ENCODE measurements at places on chromosomes 11 and 22.

GRCh38 chr11:75031771-75032549 is 43.2 kb downstream of the NEU3 start:
- peak; percentile 37 for DNase-seq

- DNase-seq, result no peak
Measured at GRCh38 chr11:44571871-44572270, 6.4 kb downstream of the CD82 start.

GRCh38 chr11:60821827-60822599 is 19.9 kb upstream of the CCDC86 start:
- no peak for DNase-seq

DNA sequence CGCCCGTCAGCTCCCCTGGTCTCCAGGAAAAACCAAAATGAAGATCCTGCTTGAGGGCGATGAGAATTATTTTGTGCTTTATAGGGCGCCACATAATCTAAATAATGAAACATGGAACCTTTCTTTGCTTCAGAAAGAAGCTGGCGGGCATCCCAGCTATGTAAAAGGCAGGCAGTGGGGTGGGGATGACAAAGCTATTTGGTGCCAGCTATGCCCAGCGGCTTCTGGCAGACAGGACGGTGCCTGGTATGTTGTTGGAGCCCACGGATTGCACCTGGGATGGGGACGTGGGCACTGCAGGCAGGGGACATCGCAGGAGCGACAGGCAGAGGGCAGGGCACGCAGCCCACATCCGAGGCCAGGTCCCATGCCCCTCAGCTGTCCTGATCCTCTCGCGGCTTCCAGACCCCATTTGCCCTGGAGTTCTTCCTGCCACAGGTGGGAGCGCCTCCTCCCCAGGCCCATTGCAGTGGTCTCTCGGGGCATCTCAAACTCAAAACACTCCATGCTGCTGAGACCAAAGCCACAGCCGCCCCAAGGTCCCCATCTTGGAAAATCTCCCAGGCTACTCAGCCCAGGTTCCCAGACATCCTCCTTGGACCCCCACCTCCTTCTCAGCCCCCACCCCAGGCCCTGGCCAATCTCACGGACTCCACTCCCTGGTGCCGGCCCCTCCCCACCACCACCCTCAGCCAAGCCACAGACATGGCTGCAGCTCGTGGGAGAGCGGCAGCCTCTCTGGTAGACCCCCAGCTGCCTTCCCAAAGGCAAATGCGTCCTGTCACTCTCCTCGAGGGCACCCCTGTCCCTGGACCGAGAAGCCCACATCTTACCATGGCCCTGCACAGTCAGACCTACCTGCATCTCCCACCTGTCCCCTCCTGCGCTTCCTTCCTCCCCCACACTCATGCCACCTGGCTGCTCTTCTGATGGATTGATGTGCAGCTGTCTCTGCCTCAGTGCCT is 45.7 kb downstream of the SHISAL1 start:
- no peak for DNase-seq

DNA sequence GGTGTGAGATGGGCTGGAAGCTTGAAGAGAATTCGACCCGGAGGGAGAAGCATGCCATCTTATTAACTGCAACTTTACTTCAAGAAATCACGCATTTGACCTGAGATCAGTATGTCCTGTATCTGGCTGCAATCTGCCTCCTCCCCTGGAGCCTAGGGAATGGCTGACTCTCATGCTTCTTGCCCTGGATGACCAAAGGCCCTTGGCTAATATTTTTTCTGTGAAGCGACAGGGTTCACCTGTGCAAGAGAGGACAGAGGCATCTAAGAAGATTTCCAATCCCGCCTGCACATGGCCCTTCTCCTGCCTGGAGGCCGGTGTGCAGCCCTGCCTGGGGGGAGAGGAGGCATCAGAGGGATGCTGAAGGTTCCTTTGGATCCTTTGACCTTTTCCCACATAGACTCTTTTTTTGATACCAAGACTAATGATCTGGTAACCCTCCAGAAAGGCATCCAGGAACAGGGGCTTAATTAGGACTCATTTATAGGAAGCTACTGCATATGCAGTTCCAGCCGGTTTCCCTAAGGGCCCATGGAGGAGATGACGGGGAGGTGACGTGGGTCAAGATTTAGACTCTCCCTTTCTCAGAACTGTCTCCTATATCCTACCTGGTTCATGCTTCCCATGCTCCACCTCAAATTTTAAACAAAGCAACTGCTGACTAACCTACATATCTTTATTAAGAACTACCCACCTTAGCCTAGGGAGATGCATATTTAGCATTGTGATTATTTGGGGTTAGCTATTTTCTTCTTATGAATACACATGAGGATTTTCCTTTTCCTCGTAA is 50.8 kb downstream of the NTM start:
- DNase-seq, result no peak

DNA sequence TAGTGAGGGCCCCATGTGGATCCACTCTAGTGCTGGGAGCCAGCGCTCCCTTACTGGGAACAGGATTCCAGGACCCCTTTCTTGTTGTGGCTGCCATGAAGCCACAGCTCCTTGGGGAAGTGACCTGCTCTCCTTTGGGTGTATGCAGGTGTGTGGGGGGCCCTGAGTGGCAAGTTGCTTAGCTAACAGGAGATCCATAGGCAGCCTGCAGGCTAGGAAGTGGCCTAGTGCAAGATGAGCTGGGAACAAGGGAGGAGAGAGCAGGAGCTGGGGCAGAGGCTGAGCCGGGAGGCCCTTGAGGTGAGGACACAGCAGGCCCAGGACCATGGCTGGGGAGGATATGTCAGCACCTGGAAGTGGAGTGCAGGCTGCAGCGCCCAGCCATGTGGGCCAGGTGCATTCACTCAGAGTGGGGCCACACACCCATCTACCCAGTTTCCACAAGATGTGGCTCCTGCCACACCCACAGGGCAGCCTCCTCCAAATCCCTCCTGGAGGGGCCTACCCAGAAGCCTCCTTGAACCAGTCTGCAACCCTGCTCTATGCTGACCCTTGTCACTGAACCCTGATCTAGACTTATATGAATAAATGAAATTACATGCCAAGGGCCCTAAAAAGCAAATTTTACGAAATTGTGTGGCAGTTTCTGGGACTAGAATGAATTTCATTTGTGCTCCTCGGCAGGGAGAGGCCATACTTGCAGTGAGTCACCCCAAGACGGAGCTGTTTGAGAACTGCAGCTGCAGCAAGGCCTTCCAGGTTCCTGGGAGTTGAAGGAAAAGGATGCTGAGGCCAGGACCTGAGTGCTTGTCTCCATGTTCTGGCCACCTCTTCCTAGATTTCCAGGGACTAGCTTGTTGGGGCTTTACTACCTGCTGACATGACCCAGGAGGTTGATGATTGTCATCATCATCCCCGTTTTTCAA is 3.2 kb downstream of the THAP7 start:
- DNase-seq, result no peak

Data from glomerular endothelial cell (primary cell).